ENCODE measurements at places on chromosomes 7 and 10.

DNA sequence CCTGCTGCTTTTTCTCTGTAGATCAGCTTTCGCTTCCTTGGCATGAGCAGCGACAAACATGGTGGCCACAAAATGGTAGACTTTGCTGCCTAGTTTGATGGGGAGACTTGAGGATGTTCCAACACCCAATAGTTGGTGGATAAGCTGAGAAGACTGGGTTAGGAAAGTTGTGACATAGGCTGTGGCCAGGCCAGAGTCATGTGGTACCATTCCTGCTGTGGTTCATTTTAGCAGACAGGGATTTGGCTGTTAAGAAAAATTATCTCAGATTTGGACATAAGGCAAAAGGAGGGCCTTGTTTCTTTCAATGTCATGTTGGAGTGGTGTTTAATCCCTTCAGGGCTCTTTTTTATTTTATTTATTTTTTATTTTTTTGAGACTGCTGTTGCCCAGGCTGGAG, 26.6 kb upstream of the FAM180A start:
- no peak for DNase-seq

DNA sequence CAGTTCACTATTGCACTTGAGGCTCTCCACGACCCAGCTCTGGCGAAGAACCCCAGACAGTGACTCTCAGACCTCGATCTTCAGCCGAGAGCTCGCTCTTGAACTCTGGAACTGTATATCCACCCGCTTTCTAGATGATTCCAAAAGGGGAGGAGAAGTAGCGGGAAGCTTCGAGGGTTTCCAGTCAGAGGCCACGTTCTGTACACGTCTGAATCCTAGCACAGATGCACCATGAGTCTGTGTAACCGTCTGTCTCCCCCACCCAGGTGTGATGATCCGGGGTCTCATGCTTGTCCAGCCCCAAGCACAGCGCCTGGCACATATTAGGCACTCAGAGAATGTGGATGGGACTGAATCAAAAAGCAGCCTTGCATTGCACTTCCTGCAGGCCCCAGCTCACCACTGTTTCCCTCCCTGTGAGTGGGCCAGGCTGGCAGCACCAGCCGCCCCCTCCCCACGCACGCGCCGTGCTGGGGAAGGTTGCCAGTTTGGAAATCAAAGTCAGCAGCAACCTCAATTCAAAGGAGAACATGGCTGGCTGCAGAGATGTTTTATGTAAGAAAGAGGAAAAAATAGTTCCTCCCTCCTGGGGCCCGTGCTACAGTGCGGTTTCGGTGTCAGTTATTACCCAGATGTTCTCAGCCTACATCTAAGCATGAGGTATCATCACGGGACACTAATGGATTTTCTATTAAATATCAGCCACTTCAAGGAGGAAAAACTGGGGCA, 5.7 kb downstream of the GRID2IP start:
- DNase-seq = no peak

DNA sequence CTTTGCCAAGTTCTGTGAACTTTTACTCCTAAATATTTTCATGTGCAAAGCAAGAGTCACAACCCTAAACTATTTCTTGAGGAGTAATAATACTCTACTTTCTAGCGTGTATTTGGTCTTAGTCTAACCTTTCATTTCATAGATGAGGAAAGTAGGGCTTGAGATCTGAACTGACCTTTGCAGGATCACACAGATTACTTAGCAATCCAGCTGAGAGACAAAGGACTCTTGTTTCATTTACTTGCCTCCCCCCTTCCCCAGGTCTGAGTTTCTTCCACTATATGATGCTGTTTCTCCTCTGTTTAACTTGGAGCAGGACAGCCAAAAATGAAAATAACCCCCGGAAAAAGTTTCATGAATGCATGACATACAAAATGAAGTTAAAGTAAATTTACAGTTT, 75.3 kb upstream of the PTN start:
- DNase-seq = no peak

GRCh38 chr7:37420946-37421695, 27.5 kb downstream of the ELMO1 start:
- no peak for DNase-seq

GRCh38 chr10:113021268-113022040, 71.4 kb downstream of the TCF7L2 start:
- DNase-seq = no peak

- DNase-seq = no peak
These were observed 115.7 kb downstream of the CCDC71L start for GRCh38 chr7:106545275-106545674.

DNA sequence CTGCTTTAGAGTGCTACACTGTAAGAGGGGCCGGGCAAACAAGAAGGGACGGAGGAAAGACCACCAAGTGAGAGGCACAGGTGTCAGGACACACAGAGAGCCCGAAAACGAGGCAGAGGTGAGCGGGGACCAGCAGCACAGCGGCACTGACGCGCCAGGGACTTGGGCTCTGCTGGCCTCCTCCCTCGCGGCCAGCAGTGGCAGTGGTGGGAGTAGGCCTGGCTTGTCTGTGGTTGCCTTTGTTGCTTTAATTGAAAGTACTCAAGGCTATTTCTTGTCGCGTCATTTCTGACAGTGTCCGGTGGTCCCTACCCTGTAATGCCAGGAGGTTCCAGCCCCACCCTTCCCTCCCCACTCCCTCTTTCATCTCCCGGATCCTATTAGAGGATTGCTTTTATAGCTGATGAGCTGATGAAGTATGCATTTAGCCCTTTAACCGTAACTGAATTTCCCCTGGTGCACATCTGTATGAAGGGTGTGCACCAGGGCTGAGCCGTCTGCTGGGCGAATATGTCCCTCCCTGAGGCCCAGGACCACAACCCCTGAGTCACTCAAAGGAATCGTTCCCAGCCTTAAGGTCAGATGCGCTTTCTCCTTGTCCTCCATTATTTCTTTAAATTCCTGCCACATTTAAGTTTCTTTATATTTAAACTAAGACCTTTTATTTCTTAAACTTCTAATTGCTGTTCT, 39.5 kb upstream of the FAM20C start:
- no peak for DNase-seq

GRCh38 chr7:92056286-92056685, 78.0 kb downstream of the CYP51A1 start:
- DNase-seq = no peak

DNA sequence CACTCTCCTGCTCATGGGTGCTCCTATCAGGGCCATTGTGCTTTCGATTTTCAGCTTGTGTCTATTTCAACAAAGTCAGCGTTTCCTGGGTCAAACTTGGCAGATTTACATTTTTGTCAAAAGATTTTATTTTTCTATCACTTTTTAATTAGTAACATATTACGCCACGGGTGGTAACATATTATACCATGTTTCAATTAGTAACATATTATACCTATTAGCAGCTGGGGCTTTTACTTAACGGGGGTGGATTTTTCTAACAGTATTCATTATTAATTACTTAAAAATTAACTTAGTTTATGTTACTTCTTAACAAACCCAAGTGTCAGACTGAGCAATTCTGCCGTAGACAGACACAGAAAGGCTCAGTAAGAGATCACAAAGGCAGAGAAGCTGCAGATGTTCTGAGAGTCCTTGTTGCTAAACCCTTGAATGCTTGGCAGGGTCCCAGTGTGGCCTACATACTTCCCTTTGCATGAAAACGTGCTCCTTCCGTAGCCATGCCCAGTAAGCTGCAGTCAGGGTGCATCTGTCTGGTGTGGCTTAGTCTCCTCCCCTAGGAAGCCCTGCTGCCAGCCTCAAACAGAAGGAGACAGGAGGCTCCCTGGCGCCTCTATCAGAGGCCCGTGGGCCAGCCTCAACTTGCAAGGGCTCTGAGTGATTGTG, 263.1 kb upstream of the CXCL12 start:
- DNase-seq = no peak

DNA sequence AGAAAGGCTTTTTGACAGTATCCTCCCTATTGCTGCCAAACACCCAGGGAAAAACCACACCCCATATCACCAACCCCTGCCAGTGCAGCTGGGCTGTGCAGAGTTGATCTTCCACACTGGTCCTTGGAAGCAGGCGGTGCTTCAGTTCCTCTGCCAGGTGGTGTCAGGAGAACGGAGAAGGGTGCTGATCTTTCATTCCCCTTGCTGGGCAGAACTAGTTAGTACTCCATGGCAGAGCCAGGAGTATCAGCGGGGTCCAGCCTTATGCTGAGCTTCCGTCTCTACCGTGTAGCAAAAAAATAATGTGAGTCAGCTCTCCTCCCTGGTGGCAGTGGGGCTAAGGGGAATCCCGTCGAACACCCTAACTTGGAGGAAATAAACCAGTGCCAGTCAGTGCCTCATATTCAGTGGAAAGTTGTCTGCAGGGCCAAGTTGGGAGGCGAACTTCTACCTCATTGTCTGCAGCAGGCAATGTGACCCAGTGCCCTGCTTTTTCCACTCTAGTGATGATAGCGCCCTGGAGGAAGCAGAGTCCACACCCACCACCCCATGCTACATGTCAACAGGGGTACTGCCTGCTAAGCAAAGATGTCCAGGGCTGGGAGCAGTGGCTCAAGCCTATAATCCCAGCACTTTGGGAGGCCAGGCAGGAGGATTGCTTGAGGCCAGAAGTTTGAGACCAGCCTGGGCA, 175.4 kb downstream of the AUTS2 start:
- DNase-seq = no peak

GRCh38 chr7:44647981-44648714, 41.7 kb downstream of the OGDH start:
- no peak for DNase-seq

DNA sequence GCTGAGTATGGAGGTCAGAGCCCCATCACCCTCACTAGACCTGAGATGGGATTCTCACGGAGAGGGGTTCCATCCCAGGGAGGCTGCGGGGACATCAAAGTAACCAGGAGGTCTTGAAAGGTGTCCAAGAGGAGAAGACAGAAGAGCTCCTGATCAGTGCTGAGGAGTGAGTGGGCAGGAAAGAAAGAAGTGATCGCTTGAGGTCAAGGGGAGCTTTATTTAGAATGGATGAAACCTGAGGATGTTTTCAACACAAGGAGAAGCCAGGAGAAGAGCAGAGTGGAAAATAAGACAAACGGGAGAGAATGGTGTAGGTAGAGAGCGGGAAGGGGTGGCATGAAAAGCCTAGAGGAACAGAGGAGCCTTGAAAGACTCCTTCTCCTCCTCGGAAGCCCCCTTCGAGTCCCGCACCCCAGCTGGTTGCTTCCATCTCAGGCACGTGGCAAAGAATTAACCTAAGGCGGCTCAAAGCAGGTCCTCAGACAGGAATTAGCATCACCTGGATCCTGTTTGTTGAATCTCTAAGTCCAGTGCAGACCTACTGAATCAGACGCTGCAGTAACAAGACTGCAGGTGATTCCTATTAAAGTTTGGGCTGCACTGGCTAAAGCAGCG, 5.8 kb downstream of the SVIL start:
- no peak for DNase-seq
